Ureter (tissue), 1 donor: ENCODE measurements at places on chromosomes 2 and 18. TPM values are rescaled to one million over a fixed set of nuclear protein-coding genes. Genes with fewer than 3 reads are reported as not detected.

DNA sequence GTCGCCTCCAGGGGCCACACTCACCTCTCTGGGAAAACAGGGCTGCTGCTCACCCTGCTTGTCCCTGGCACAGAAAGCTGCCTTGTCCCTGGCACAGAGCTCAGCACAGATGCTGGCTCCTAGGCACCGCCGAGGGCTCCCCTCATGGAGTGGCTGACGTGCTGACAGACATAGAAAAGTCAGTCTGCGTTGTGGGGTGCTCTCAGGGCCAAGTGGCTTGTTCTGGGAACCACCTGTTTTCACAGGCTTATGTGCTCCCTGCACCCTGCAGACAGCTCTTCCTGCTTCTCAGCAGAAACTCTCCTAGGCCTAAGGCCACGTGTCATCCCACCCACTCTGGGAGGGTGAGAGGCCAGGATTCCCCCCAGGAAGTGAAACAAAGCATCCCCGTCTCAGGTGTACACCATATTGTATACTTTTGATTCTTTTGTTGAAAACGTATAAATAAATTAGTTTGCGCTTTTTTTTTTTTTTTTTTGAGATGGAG lies 84.7 kb upstream of the TMEM200C start:
- DNase-seq, result peak; percentile 29

The ACTR2 gene
- total RNA-seq, result 218 TPM

- DNase-seq, result no peak
Observed at GRCh38 chr2:69382547-69382946, 4.5 kb downstream of the GFPT1 start.

The FEV gene
- total RNA-seq, result not detected

The ABCG5 gene
- total RNA-seq, result not detected

DNA sequence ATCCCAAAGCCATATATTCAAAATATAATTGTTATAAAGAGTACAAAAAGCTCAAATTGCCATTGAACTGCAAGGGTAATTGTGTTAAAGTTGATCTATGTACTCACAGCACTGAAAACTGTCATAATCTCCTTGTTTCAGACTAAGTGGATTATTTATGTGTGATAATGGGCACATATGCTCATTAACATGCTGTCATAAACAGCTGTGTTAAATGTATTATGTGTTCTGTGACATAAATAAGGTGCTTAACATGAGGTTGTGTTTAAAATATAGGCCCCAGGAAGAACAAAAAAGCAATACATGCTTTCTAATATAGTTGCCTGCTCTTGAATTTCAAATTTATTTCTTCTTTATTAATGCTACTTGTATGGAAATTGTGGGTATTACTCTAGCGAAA lies 409.5 kb downstream of the DCC start:
- no peak for DNase-seq

DNA sequence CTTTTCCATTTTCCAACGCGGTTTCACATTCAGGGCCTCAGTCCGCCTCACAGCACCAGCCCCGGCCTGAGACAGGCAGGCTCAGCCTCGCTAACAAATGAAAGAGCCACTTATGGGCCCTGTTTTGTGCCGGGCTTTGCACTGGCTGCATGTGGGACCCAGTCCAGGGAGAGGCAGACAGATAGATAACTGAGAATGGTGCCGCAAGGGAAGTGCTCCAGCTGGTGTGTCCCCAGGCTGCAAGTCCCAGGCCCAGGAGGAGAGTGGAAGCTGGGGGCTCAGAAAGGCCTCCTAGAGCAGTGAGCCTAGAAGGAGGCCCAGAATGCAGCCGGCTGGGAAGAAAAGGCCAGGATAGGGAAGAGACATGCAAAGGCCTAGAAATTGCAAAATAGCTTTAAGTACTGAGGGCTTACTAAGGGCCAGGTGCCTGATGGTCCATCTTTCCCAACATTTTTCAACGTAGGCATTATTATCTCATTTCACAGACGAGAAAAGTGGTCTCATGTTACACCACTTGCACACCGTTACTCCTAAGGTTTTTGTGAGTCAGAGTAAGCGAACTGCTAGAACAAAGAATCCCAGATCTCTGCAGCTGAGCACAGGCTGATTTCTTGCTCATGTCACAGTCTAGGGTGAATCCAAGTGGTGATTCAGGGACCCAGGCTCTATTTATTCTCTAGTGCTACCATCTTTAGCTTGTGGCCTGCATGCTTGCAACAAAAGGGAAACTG lies 26.0 kb downstream of the ADRA2B start:
- DNase-seq, result no peak

The PJVK gene
- total RNA-seq, result 5.8 TPM

DNA sequence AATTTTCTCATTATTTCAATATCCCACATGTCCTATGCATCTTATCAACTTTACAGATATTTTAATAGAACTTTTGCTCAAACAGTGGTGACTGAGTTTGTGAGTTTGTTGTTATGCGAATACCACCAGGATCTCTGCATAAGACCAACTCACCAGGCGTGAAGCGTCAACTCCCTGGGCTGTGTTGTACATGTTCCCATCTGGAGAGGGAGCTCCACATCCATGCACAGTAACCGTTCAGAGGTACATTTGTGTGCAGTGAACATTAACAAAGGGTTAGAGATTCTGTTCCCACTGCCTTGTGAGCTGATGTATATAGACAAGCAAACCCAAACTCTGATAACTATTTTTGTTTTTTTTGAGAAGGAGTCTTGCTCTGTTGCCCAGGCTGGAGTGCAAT lies 188.7 kb downstream of the MYT1L start:
- no peak for DNase-seq

- DNase-seq, result no peak
Observed at GRCh38 chr2:160137464-160137863, 62.6 kb downstream of the ITGB6 start.

DNA sequence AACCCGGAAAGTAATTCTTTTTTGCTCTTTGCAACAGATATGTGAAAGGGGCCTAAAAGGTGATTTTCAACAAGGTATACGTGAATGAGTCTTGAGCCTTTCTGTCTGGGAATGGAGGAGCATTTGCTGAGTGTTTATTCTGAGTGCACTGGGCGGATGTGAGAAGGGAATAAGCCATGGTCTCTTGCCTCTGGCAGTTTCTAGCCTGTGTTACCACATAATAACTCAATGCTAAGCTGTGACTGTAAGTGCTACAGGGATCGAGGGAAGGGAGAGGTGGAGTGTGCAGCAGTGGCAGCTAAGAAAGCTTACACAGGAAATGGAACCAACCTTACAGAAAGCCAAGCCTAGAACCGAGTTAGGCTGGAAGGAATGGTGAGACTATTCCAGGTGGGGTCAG lies 444.3 kb downstream of the SLC4A3 start:
- no peak for DNase-seq

The OR6B2 gene
- total RNA-seq, result not detected

GRCh38 chr18:50441501-50441900 lies 66.7 kb downstream of the SKA1 start:
- no peak for DNase-seq

DNA sequence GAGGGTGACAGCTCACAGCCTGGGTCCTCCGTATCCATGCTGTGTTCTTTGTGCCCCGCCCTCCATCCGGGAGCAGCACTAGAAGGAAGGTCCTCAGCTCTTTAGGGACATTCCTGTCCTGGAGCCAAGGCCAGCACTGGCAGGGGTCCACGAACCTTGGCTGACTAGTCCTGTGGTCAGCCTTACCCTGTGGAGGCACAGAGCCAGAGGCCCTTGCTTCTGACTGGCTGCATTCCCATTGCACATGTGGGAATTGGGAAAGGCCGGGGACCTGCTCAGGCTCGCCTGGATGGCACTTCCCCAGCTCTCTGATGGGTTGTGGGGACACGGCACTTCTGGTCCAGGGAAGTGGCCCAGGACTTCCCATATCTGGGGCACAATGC lies 24.9 kb upstream of the RHOB start:
- peak; percentile 95 for DNase-seq

GRCh38 chr2:230052299-230052698 lies 16.4 kb downstream of the SLC16A14 start:
- DNase-seq, result no peak
